ENCODE measurements at places on chromosomes 2 and 18.

GRCh38 chr2:234003972-234004617, 46.4 kb upstream of the SPP2 start:
- DNase-seq = no peak

- DNase-seq = no peak
Observed at GRCh38 chr2:96964221-96964905, 22.0 kb downstream of the FAM178B start.

- no peak for DNase-seq
Observed at GRCh38 chr2:95277246-95277906, 3.1 kb downstream of the PROM2 start.

DNA sequence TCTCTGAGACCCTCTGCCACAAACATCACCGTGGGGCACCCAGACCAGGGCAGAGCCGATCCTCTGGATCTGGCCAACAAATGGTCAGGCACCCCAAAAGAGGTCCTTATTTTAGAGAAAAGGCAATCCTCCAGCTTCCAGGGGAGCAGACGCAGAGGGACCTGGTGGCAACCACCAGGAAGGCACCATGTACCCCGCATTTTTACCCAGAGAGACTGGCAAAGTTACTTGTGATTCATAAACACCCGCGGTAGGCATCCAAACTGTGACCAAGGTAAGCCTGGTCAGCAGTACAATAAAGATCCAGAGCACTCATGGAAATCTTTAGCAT, 10.5 kb downstream of the LIMS2 start:
- no peak for DNase-seq

DNA sequence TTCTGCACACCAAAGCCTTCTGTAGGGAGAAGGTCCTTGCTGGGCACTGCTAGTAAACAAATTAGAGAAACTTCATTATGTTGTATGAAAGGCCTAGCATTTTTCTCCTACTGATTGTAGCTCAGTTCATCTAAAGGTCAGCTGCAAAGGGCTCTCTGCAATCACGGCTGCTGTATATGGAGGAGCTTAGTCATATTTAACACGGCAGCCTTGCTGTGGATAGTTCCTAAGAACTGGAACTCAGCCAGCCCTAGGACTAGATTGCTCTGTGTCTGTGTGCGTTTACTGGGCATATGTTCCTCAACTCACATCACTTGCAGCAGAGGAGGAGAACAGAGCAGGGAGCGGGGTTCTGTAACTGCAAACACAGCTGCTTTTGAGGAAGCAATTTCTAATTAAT, 1103.9 kb upstream of the KLHL29 start:
- DNase-seq = no peak

DNA sequence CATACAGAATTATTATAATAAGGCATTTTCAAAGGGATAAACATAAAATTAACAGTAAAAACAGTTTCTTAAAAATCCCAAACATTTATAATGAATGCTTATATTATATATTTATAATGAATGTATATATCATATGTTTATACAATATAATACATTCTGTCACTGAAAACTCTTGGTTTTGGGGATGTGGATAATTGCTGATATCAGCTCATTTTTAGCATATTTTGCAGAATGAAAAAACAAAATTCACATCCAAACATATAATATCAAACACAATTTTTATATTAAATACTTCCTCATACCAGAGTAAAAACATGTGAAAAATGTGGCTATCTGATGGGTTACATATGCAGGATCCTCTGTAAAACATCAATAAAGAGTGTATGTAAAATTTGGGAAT, 202.7 kb upstream of the KLHL14 start:
- DNase-seq = no peak

- DNase-seq = no peak
Observed at GRCh38 chr18:40911041-40911440, 1044.0 kb upstream of the PIK3C3 start.

- DNase-seq = no peak
Observed at GRCh38 chr2:55311444-55311870, 42.4 kb upstream of the MTIF2 start.

- DNase-seq = peak; percentile 8
Observed at GRCh38 chr2:208025814-208026184, 472 bp upstream of the PLEKHM3 start.

DNA sequence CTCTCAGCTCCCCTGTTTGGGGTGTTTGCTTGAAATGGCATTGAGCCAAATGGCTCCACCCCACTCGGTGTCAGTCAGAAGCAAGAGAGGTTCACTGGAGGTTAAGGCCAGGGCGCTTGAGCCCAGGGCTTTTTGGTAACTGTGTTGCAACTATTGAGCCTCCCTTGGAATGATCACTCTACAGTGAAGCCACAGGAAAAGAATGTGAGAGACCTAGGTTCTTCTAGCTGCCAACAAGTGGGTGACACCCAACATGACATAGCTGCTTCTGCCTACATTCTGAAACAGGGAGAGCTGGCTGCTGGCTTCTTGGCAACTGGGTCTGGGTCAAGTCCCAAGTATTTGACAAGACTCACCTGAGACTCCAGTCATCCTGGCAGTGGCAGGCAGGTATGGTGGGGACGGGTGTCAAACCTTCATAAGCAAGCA, 7.1 kb upstream of the GRHL1 start:
- DNase-seq = no peak

- no peak for DNase-seq
Observed at GRCh38 chr2:126785236-126785635, 113.5 kb upstream of the TEX51 start.

DNA sequence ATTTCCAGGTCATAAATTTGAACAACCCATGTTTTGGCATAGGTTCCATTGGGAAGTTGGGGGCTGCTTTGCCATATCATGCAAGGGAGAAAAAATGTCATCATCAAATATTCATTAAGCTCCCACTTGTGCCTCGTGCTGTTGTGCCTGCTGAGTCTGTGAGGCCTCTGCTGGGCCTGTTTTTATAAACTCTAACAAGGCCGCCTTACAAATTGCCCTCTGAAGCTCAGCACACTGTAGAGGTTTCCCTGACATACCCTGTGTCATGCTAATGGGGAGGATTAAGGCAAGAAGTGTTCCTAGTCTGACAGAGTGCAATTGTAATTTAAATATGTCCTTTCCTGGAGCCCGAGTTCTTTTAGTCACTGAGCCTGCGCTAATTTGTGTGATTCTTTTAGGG, 17.6 kb downstream of the OSBPL6 start:
- no peak for DNase-seq

DNA sequence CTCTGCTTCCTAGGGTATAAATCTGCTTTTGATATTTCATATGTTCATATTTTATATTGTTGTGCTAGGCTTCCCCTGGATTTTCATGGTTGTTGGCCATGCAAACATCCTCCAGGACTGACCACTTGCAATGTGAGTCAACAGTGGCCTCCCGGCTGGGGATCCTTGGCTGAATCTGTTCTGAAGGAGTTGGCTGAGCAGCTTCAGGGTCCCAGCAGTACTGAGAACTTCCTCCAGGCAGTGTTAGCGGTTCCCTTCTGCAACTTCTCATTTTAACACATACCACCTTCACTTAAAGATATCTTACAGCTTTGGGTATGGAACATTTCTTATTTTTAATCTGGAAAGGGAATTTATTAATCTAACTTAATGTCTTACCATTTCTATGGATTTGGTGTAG, 122.1 kb downstream of the DTNB start:
- no peak for DNase-seq

GRCh38 chr2:102336502-102336945, 19.1 kb upstream of the IL18R1 start:
- no peak for DNase-seq

DNA sequence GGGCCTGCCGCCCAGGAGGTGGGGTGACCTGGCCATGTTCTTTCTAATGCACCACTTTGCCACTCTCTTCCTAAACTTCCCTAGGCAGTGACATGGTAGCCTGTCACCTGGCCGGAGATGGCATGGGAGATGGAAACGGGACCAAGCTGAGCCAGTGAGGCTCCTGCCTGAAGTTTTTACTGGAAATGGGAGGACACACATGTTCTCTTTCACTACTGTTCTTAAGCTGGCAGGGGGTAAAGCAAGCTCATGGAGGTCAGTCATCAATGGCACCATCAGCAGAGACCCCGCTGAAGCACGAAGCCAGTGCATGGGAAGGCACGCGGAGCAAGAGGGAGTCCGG, 50.7 kb downstream of the ATIC start:
- DNase-seq = no peak

GRCh38 chr18:5884375-5884774, 10.9 kb downstream of the TMEM200C start:
- no peak for DNase-seq

DNA sequence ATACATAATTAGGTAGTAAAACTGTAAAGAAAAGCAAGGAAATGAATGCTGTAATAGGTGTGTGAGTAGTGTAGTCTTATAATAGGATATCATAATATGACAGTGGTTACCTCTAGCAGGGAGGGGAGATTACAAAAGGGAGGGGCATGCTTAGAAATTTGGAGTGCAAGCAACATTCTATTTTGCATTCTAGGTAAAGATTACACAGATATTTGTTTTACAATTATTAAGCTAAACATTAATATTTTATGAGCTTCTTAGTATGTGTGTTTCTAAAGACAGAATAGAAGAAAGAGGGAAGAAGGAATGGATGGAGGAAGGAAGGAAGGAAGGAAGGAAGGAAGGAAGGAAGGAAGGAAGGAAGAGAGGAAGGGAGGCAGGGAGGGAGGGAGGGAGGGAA, 177.9 kb downstream of the PAX3 start:
- no peak for DNase-seq

DNA sequence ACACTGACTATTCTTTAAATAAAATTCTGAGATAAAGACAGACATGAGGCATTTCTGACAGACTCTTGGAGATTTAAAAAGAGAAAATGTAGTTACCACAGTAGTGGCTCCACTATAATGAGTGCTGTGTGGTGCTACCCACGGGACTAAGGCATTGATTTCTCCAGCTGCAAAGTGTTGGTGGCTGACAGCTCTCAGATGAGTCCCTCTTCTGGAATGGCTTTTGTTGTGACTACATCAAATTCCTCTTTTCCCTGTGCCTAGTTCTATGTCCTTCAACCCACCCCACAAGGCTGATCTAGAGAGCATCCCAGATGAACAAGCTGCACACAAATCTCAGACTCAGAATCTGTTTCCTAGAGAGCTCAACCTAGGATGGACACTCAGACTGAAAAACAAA, 884.8 kb upstream of the ZEB2 start:
- DNase-seq = no peak

- DNase-seq = no peak
Observed at GRCh38 chr2:217090024-217090473, 230.2 kb upstream of the TNP1 start.

DNA sequence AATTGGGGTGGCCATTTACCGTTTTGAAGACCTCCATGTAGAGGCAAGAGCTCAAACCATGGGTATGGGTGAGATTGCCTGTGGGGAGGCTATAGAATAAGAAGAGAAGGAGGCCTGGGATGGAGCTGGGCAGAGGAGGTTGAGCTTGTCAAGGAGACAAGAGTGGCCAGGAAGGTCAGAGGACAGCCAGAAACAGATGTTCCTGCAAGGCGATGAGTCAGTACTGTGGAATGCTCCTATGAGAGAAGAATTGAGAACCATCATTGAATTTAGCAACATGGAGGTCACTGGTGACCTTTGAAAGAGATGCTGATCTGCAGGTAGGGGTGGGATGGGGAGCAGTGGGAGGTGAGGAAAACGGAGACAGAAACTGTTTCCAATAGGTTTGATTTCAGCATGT, 3.5 kb downstream of the ACSL3 start:
- no peak for DNase-seq

GRCh38 chr2:62895632-62896009, 155.0 kb upstream of the OTX1 start:
- no peak for DNase-seq

- no peak for DNase-seq
Observed at GRCh38 chr18:43559507-43559906, 282.2 kb upstream of the SYT4 start.

- no peak for DNase-seq
Observed at GRCh38 chr2:141109633-141110032, 1021.2 kb downstream of the LRP1B start.

DNA sequence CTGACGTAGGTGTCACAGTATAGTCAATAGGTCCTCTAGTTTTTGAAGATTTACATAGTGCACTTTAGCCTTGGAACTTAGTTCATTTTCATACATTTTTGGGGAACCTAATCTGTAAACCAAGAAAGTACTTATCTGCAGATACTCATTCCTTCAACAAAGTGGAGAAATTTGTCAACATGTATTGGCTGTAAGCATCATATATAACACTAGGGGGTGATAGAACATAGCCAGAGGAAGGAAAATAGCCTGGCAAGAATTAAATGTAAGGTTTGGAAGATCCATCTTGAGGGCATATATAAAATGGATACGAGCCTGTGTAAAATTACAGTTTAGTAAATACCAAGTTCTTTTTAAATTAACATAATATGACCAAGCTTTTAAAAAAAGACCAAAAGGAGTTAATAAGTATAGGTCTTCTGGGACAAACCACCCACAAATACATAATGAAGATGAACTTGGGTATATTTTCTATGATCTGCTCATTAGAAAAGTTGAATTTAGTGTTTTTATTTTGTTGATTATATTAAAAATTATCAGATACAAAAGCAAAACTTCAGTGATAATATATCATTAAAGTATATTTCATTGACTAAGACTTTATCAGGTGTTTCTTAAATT, 18.2 kb downstream of the RPL37A start:
- DNase-seq = no peak

GRCh38 chr2:27954221-27954673, 63.7 kb downstream of the BABAM2 start:
- DNase-seq = no peak

- DNase-seq = no peak
Observed at GRCh38 chr2:238839428-238839827, 8.5 kb upstream of the TWIST2 start.

GRCh38 chr2:236208019-236208926, 40.1 kb upstream of the GBX2 start:
- DNase-seq = no peak

DNA sequence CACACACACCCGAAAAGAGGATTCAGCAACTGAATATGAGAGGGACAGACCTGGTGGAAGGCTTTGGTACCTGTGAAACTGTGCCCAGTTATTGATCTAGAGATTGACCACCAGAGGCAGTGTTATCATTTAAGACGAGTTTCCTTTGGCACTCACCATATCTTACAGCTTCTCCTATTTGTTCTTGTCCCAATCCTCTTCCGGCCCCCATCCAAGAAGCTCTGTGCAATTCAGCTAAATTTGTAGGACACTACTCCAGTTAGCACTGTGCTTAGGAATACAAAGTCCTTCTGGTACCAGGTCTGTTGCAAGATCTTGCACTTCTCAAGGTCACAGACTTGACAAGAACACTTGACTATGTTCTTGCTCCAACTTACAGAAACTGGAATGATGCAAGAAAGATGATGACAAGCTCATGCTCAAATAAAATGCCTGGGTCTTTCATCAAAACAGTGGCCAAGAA, 177.7 kb downstream of the TMEM247 start:
- DNase-seq = no peak

- DNase-seq = no peak
Observed at GRCh38 chr2:20091305-20091991, 40.0 kb upstream of the LAPTM4A start.

DNA sequence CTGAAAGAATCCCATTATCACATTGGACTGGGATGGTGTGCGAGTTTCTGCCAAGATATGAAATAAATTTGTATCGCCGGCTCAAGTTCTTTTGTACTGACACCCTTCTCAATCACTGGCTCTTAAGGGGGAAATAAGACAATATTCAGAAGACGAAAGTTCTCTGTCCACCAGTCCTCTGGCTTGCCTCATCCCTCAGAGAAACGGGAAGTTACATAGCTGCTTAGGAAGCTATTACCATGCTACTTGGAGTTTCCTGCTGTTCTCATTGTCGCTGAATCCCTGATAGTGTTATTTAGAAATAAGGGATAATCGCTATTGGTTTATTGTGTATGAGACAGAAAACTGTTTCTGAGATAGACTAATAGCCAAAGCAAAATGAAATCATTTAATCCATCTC, 205.0 kb upstream of the ZNF521 start:
- DNase-seq = no peak

GRCh38 chr2:132670496-132671150, 618 bp upstream of the LYPD1 start:
- no peak for DNase-seq
